ENCODE measurements at places on chromosomes 1 and 21.

GRCh38 chr1:203906932-203907331 lies 45.5 kb downstream of the SNRPE start:
- DNase-seq = no peak

DNA sequence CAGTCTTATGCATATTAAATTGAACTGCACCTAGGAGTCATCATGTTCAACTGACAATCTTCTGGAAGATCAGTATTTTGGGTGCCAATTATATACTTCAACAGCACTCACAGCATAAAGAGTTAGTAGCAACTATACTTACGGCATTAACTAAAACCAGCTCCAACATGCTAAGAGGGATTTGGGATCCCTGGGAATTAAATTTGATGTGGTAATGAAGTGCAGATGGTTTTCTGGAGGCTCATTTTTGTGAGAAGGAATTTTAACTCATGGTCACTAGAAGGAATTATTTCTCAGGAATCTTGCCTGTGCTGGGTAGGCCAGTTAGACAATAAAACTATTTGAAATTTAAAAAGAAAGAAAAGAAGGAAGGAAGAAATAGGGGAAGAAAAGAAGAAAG lies 18.3 kb downstream of the IFI44 start:
- no peak for DNase-seq

- DNase-seq = no peak
Observed at GRCh38 chr21:27101523-27101922, 134.6 kb upstream of the ADAMTS5 start.

DNA sequence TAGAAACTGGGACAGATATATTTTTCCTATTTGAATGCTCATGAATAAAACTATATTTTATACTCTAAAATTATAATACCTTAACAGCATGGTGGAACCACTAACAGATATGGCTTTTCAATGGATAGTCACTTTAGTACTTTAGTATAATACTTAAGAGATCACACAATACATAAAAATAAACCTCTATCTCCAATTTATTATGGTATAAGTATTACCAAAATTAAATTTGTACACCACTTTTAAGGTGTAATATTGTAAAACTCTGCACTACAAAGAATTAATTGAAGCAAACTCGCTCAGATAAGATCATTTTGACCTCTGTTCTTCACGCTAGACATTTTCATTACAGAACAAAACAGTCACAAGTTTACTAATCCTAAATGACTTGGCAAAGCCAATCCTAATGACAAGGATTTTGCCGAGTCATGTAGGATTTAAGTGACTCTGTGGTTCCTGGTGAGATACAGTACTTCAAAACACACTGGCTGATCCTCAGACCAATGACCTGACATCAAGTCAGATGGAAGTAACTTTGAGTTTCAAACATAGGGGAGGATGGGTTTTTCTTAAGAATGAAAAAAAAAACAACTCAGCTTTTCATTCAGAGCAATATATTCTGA lies 200.6 kb downstream of the SMYD3 start:
- DNase-seq = no peak

- DNase-seq = no peak
Observed at GRCh38 chr1:176696109-176696508, 233.1 kb downstream of the PAPPA2 start.

DNA sequence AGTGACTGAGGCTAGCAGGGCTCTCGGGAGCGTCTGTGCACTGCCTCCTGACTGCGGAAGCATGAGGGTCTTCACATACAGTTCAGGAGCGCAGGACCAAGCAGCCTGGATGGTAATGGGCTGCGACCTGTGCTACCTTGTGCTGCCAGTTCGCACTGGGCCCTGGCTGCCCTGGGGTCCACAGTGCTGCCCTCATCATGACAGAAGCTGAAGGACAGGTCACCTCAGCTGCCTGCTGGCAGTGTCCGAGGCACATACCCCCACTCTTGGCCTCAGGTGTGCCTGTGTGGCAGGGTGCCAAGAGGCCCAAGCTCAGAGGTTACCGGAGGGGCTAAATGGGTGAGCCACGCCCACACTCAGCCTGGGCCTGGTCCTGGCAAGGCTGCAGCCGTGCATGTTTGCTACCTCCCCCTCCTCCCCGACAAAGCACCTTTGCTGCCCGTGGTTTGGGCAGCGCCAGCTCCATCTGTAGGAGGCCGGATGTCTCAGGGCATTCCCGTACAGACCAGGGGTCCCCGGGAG lies 4.4 kb downstream of the JMJD4 start:
- no peak for DNase-seq

DNA sequence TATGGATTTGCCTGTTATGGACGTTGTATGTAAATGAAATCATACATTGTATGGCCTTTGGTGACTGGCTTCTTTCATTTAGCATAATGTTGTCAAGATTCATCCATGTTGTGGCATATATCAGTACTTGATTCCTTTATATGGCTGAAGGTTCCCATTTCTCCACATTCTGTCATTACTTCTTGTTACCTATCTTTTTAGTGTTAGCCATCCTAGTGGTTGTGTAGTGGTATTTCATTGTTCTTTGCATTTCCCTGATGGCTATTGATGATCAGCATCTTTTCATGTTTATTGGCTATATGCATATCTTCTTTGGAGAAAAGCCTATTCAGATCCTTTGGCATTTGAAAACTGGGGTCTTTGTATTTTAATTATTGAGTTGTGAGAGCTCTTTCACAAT lies 39.8 kb upstream of the PODN start:
- DNase-seq = no peak

DNA sequence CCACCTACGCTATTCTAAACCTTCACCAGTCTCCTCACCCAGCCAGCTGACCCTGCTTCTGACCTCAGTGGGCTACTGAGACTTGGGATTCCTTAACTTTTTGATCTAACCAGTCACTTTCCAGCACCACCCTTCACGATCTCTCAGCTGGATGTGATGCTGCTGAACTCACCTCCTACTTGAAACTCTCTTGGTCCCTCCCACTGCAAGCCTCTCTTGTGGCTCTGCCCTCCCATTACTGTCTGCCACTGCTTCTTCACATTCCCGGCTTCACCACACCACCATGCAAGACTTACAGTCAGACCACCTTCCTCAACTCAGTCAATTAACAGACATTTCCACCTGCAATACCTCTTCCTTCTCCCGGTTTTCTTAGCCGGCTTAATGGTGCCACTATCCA lies 6.3 kb downstream of the TAF5L start:
- DNase-seq = no peak

GRCh38 chr1:88200545-88200944 lies 483.5 kb upstream of the PKN2 start:
- no peak for DNase-seq

- DNase-seq = no peak
Observed at GRCh38 chr21:38794978-38795377, 10.8 kb upstream of the ETS2 start.

DNA sequence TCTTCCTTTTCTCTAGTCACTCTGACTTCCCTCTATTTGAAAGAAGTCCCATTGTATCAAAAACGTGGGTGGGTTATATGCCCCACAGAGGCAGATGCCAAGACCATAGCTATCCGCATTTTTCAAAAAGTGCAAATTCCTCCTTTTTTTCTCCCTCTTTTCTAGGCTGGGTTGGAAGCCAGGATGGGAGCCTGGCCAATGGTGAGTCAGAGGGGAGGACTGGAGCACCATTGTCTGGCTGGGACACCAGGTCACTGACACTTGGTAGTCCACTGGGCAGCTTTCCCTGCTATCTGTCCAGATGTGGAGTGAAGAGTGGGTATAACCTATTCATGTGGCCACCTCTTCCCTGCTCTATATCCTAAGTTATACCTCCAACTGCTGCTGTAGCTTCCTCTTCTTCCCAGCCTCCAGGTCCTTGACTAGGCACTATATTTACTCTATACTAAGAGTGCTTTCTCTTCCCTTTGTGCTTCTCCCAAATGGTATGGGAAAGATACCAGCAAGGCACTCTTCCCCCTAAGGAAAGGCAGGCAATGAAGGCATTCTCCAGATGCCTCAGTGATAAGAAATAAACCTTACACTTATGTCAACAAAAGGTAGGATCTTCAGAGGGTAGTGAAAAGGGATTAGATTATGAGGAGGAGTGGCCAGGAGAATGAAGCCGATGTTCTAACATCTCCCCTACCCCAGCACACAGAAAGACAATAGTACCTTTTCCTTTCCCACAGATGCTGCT lies 12.9 kb downstream of the PI4KB start:
- no peak for DNase-seq

DNA sequence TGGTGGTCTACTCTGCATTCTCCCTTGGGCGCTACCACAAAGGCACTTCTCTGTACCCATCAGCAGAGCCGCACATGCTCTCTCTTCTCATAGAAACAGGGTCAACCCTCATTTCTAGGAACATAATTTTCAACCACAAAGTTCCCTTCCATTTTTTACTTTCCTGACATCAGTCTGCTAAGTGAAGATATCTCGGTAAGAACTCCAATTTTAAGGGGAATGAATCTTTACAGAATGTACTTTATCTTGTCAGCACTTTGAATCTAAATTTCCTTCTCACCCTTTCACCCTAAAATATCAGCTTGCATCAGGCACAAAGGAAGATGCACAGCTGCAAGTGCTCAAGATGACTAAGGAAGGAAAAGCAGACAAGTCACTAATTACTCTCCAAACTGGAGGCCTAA lies 545.9 kb downstream of the SMYD3 start:
- no peak for DNase-seq

- DNase-seq = no peak
Observed at GRCh38 chr1:38546636-38547035, 312.9 kb downstream of the RRAGC start.

- DNase-seq = no peak
Observed at GRCh38 chr1:185073725-185074124, 28.4 kb downstream of the RNF2 start.

DNA sequence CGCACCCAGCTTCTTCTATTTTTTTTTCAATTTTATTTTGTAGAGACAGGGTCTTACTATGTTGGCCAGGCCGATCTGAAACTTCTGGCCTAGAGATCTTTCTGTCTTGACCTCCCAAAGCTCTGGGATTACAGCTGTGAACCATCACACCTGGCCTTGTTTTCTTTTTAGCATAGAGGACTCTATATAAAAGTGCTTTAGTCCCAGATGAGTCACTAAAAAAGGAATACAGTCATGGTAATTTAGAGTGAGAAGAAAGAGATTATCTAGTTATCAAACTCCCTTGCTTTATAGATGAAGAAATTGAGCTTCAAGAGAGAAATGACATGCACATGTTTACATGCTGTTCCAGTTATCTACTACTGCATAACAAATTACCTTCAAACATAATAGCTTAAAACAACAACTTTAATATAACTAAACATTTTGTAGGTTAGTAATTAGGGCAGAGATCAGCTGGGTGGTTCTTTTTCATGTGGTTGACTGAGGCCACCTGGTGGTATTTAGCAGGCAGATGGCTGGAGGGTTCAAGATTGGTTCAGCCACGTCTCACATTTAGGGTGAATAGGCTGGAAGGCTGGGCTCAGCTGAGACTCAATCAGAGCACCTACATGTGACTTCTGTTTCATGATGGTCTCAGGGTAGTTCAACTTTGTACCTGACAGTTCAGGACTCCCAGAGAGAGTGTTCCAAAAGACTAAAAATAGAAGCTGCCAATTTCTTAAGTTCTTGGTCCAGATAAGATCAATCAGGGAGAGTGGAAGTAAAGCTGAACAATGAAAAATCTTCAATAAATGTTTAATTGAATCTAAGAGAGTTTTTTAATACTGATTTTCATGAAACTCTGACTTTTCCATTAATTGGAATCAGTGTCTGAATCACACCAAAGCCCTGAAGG lies 16.9 kb upstream of the MTF2 start:
- DNase-seq = peak; percentile 18

GRCh38 chr1:203300441-203301330 lies 4.6 kb upstream of the BTG2 start:
- no peak for DNase-seq

DNA sequence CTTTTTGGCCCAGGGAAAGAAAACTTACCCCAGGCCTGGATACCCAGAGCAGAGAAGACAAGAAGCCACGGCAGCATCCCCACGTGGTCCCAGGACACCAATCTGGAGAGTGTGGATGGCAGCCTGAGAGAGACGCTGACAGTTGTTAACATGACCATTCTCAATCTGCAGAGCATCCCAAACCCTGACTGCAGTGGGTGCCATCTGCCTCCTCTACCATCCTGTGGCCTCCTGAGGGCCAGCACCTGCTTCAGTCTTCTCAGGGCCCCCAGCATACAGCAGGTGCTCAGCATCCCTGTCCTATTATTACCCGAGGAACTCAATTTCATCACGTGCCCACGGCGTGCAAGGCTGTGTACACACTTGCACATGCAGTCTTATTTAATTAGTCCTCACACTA lies 785 bp downstream of the PGLYRP4 start:
- no peak for DNase-seq

DNA sequence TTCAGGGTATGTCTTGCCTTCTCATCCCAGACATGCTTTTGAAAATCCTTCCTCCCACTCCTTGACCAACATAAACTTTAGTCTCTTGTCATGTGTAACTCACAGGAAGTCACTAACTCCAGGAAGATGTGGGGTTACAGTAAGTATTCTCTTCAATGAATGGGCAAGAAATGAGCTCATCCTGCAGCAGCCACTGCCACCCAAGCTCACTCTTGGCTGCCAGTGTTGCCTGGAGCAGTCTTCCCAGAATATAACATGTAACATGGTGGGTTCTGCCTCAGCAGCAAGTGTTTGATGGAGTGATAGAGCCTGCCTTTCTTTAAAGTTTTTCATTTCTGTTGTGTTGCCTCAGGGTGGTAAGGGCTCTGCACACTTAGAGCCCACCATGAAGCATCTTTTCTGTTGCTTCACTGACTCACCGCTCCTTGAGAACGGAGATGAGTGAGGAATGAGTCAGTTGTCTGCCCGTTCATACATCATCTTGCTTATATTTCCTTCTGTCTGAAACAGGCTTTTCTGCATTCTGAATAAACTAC lies 187.0 kb downstream of the TPR start:
- DNase-seq = no peak

GRCh38 chr1:41289196-41289595 lies 47.1 kb upstream of the SCMH1 start:
- DNase-seq = no peak

DNA sequence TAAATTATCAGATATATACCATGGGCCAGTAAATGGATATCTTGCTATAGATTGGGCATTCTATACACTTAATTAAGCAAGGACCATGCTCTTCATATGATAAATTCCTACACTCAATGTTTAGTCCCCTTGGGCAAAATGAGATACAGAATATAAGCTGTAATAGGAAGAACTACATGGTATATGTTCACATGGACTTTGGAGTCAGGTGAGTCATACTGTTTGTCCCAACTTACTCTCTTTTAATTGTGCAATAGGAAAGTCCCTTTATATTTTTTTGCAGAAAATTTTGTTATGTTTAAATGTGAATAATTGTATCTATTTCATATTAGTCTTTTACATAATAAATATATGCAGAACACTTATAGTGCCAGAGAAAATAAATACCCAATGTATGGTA lies 820.2 kb upstream of the ADAMTS5 start:
- no peak for DNase-seq

DNA sequence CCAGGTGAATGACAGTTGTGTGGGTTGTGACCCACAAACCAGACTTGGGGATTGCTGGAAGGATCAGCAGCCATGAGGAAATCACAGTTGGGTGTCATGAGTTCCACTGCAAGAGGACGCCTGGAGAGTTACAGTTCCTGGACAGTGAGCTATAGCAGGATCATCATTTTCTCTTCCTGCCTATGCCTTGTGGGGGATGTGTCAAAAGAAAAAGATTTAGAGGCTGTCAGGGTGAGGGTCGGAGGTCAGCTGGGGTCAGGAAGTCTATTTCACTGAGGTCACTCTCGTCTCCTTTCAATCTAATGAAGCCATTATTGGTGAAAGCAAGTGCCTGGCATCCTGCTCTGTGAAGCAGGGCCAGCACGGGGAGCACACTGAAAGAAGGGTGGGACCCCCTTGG lies 7.0 kb upstream of the LIN28A start:
- no peak for DNase-seq

- DNase-seq = no peak
Observed at GRCh38 chr1:211625040-211625439, 46.1 kb upstream of the SLC30A1 start.
